ENCODE measurements at places on chromosomes 7 and 10.

DNA sequence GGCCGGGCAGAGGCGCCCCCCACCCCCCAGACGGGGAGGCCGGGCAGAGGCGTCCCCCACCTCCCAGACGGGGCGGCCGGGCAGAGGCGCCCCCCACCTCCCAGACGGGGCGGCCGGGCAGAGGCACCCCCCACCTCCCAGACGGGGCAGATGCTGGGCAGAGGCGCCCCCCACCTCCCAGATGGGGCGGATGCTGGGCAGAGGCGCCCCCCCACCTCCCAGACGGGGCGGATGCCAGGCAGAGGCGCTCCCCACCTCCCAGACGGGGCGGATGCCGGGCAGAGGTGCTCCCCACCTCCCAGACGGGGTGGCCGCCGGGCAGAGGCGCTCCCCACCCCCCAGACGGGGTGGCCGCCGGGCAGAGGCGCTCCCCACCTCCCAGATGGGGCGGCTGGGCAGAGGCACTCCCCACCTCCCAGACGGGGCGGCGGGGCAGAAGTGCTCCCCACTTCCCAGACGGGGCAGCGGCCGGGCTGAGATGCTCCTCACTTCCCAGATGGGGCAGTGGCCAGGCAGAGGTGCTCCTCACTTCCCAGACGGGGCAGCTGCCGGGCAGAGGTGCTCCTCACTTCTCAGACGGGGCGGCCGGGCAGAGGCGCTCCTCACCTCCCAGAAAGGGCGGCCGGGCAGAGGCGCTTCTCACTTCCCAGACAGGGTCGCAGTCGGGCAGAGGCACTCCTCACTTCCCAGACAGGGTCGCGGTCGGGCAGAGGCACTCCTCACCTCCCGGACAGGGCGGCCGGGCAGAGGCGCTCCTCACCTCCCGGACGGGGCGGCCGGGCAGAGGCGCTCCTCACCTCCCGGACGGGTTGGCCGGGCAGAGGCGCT lies 53.6 kb downstream of the ENTPD1 start:
- no peak for DNase-seq

GRCh38 chr7:101066833-101067177 lies 18.5 kb upstream of the TRIM56 start:
- DNase-seq, result no peak

DNA sequence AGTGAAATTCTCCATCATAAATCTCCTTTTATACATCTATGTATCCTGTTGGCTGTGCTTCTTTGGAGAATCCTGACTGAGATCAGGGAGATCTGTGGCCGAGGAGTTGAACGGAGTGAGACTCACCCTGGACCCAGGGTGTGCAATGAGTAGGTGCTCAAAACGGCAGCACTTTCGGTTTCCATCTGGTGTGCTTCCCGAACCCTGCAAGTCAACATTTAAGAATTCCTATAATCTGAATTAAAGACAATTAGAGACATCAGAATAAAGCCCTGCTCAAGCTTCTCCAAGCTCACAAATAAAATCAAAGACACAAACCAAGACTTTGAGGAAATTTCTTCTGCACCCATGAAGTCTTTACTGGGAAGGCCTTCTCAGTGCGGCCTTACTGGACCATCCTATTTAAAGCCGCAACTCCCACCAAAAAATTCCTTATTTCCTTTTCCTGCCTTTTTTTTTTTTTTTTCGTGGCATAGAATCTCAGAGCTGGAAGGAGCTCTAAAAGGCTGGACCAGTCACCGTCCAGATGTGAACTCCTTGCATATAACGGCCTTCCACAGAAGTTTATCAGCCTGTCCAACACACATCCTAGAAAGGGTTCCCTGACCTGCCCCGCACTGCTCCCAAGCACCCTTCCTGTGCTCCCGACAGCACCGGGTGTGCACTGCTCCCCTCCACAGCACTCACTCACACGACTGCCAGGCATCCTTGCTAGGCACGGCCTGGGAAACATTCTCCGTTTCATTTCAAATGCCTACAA lies 29.7 kb downstream of the GNA12 start:
- no peak for DNase-seq

- no peak for DNase-seq
These were observed 93.7 kb downstream of the WDFY4 start for GRCh38 chr10:48778193-48778857.

- DNase-seq, result no peak
These were observed 11.5 kb downstream of the C10orf71 start for GRCh38 chr10:49310460-49310859.

Measured in myocyte (in vitro differentiated cells).